ENCODE measurements at places on chromosomes 4 and X.
A peak's percentile ranks its signal among the peaks of the same experiment; 100 is the strongest.

DNA sequence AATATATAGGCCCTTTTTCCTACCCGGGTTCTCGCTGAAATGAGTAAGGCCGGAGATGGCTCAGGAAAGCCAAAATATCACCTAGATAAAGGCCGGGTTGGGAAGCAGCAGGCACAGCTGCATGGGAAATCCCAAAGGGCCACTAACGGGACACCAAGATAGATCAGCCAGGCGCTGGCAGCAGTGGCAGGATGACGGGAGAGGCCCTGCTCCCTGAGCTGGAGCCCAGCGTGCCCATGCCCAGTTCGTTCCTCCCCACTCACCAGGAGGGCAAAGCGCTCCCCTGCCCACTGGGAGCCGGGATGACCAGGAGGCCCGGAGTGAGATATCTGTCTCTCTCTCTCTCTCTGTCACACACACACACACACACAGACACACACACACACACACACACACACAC, 109.8 kb downstream of the DCTD start:
- ATAC-seq = no peak

GRCh38 chrX:17987783-17988182, 126.7 kb upstream of the RAI2 start:
- no peak for ATAC-seq

GRCh38 chrX:2689773-2690666, 1.1 kb upstream of the CD99 start:
- ATAC-seq = no peak

DNA sequence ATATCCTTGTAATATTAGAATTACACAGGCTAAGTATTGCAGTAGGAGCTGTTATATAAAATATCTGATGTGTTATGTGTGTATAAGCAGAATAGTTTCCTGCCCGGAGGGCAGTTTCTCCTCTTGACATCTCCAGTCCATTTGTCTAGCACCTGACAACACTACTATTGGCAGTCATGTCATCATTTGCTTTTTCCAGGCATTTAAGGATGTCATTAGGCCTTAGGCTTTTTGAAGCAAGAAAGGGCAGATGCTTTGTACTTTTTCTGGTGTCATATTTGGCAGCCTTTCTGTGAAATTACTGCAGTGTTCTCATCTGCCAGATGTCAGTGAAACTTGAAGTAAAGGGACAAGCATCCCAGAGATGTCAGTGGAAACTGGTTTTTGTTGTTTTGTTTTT, 2017.6 kb upstream of the IGFBP7 start:
- no peak for ATAC-seq

DNA sequence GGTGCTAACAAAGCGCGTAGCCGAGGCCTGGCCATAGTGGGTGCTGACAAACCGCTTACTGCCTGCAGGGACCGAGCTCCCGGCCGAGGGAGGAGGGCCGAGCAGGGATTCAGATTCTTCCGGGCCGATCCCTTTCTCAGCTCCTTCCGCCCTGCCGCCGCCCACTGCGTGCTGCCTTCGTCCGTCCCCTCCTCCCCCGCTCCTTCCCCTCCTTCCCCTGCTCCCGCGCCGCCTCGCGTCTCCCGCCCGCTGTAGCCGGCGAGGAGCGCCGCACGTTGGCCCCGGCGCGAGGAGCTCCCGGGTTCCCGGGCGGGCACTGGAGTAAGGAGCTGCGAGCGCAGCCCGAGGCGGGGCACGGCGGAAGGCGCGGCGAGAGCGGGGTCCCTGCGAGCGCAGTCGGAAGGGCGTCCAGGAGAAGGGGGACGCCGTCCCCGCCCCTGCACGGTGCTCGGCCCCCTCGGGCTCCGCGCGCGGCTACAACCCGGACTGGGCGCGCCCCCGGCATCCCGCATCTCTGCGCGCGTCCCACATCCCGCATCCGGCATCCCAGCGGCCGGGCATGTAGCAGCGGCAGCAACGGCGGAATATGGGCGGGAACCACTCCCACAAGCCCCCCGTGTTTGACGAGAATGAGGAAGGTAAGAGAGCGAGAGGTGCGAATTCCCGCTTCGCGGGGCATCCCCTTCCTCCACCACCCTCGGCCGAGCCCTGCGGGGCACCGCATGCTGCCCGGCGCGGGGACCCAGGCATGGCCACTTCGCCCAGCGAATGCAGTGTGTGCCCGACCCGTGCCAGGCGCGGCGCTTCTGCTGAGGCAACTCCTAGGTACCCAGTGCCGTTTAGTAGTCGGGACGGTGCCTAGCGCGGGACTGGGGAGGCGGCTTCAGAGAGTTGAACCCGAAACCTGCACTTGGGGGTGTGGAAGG, at the start of gene STK32B:
STK32B (plus strand) TSS at position 203 of the 926 bp plus-strand sequence.
- peak; percentile 82 for ATAC-seq

GRCh38 chr4:64248186-64248585, 161.1 kb downstream of the TECRL start:
- no peak for ATAC-seq

- ATAC-seq = no peak
Measured at GRCh38 chr4:53015681-53016080, 153.6 kb downstream of the RASL11B start.

DNA sequence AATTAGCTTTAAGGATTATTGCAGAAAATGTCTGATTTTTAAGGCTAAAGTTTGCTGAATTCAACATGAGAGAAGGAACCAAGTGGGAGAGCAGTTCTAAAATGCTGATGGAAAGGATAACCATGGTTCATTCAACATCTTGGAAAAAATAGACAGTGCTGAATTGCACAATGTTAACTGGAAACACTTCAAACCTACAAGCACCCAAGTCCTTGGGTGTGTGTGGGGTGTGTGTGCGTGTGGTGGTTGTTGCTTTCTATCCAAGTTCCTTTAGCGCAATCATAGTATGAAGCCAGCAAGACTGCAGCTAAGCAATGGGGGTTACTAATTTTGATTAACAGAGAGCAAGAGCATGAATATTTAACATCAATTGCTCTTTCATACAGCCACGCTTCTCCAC, 29.3 kb upstream of the SCOC start:
- no peak for ATAC-seq

- no peak for ATAC-seq
Measured at GRCh38 chrX:11792461-11793421, 34.7 kb downstream of the MSL3 start.

DNA sequence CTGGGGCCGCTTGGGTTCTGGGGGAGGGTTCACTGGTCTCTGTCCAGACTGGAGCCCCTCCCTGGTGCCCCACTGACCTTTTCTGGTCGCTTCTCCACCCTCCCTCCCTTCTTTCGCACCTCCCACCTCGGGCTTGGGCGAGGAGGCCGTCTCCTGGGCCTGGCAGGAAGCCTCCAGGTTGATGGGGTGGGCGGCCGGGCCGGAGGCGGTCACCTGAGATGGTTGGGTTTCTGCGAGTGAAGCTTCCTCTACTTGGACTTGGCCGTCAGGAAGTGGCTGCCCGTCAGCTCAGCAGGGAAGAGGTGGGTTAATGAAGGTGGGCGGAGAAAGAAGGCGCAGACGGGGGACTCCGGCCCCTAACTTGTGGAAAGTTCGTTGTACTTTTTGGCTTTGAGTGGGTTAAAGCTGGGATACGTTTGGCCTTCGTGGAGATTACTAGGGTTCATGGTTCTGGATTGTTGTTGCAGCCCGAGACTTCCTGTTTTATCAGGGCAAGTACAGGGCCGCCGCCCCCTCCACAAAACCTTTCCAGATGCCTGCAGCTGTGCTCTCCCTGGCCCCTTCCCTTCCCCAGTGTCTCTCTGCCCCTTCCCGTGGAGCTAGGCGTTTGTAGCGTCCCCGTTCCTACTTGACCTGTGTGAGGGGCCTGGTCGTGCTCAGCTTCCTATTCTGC, 1.2 kb downstream of the AKAP17A start:
- no peak for ATAC-seq

DNA sequence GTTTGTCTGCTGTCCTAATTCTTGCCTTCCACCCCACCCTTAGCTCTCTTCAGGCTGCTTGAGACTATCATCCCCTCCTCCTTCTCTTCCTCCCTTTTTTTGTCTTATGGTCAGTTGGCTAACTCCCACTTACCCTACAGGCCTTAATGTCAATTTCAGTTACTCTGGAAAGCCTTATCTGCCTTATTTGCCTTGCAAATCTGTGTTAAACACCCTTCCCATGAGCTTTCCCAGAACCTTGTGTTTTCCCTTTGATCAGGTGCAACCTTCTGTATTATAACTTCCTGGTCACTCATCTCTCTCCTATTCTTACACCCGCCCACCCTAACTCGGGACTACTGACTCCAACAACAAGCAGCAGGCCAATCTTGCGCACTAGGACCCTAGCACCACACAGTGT, 74.8 kb downstream of the COX18 start:
- peak; percentile 74 for ATAC-seq

- ATAC-seq = peak; percentile 86
Measured at GRCh38 chr4:87281603-87282002, 41.1 kb downstream of the HSD17B13 start.

DNA sequence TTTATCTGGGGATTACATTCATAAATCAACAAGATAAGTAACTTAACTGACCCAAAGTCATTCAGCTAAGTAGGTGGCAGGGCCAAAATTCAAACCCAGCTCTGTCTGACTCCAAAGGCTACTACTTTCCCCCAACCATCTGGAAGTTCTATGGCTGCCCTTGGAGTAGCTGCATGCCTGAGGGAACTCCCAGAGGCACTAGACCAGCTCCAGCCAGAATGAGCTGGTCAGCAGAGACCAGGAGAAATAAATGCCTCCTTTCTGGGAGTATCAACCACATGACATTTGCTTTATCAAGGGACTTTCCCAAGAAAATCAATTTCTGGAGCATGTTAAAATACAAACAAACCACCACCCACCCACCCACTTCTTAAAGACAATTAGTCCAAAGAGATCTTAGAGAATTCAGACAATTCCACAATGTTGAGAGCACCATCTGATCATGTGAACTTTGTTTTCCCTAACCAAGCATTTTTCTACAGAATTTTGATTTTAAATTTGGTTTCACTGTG, 180.5 kb downstream of the EFHC2 start:
- ATAC-seq = peak; percentile 16
